ENCODE measurements at places on chromosomes 12 and 14.

DNA sequence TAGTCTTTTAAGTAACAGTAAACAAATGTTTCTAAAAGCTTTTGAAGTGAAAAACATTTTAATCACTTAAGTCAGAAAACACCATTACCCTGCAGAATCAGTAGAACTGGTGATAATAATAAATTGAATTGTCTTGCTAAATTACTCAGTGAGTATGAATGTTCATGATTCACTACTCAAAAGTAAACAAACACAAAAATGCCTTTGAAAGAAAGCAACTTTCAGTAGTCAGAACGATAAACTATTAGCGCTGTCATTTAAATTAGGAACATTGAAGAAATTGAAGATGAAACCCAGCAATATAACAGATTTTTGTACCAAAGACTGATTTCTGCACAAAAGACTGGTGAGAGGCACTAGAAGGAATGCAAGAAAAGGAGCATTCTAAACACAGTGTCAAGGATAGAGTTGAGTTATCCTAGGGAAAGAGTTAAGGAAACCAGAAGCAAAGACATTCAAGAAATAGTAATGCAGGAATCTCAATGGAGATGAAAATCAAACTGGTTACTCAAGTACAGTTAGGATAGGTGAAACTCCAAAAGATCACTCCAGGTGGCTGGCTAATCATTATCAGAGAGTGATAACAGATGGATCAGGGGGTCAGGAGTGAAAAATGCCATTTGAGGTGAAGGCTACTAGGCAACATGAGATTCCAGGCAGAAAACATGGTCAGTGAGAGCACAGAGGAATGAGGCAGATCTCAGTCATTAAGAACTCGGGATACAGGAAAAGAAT, 77.4 kb upstream of the ALG10 start:
- DNase-seq, result no peak

- no peak for DNase-seq
Observed at GRCh38 chr14:36820901-36821300, 159.2 kb downstream of the PAX9 start.

GRCh38 chr14:93972618-93973205, 3.7 kb downstream of the ASB2 start:
- no peak for DNase-seq

GRCh38 chr14:78344290-78344689, 174.1 kb downstream of the NRXN3 start:
- no peak for DNase-seq

DNA sequence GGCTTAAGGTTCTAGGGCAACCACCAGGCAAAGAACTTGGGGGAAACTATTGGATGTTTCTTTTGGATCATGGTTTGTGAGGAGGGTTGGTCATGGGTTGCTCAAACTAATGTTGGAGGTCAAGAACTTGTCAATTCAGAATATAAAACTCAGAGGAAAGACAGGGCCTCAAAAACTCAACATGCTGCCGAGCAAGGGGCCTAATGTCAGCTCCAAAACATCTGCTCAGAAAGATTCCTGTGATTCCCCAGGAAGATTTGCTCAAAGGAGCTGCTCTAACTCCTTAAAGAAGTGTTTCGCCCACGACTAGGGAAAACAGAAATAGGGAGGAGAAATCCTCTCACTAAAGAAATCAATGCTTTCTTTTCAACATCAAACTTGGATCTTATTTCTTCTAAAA, 3.7 kb upstream of the IGF1 start:
- no peak for DNase-seq
